ENCODE measurements at places on chromosomes 6 and 20.

GRCh38 chr20:20446425-20447015, 78.6 kb downstream of the INSM1 start:
- DNase-seq: no peak

GRCh38 chr6:101259505-101259904, 134.0 kb upstream of the GRIK2 start:
- DNase-seq: no peak

- no peak for DNase-seq
Observed at GRCh38 chr20:57126481-57127092, 139.9 kb downstream of the BMP7 start.

- DNase-seq: no peak
Observed at GRCh38 chr6:10995114-10995707, 48.9 kb downstream of the ELOVL2 start.

DNA sequence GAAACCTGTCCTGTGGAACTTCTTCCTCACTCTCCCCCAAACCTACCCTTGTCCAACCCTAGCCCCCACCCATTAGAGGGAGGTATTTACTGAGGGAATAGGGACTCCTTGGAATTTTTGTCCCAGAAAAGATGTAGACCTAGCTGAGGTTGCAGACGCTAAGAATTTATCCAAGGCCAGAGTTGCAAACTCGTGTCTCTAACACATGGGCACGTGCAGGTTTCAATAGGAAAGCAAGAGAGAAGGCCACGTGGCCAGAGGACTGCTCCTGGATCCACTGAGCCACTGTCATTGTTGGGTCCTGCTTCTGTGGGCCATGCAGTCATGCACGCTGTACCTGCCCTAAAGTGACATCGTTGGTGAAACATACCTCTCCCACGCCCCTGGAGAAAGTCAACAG, 243.4 kb upstream of the KCNG1 start:
- no peak for DNase-seq

DNA sequence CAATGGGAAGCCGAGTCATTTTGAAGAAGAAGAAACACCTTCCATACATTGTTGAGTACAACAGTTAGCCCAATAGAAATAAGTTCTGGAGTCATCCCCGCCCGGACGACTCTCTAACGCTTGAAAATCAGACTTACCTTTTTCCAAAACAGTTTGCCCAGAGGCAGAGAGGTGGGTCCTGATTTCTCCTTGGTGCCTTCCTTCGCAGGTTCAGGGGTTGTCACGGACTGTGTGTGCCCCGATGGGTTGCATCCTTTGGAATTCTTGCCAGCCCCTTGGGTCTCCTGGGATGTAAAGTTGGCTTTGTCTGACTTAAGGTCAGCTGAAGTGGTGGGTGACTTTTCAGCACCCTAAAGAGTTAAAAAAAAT, 85.3 kb downstream of the BCAS1 start:
- no peak for DNase-seq

- DNase-seq: no peak
Observed at GRCh38 chr6:20186981-20187380, 25.3 kb downstream of the MBOAT1 start.

- no peak for DNase-seq
Observed at GRCh38 chr6:165713845-165714466, 50.9 kb upstream of the PDE10A start.

- peak; percentile 48 for DNase-seq
Observed at GRCh38 chr6:13848522-13849150, 34.3 kb upstream of the MCUR1 start.

DNA sequence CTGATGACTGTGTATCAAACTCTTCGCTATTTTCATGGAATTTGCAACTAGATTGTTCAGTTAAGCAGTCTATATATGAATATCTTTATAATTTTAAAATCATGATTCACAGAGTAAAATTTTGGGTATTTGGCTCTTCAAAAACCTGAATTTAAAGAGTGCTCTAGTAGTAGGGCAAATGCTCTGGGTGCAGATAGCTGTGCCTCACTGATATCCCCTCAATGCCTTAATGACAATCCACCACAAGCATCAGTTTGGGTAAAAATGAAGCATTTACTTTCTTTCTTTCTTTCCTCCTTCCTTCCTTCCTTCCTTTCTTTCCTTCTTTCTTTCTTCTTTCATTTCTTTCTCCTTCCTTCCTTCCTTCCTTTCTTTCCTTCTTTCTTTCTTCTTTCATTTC, 239.7 kb downstream of the ADGRB3 start:
- no peak for DNase-seq

DNA sequence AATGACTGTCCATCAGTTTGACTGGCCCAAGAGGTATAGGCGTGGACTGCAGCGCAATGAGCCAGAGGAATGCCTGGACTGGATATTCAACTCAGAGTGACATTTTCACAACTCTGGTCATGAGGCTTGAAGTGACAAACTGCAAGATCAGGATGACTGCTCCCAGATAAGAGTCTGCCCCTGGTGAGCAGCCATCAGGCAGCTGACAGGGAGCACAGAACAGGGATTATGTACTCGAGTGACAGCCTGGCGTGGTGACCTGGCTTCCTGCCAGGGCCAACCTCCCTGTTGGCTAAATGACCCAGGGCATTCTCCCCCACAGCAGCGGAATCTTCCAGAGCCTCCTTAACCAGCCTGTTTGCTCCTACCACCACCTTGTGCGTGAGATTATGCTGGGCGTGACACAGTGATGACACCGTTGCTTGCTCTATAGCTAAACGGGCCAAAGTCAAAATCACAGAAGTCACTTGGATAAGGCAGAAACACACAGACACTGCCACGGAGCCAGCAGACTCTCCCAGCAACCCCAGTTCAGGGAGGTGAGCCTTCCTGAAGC, 209.1 kb upstream of the JARID2 start:
- peak; percentile 39 for DNase-seq

GRCh38 chr6:129500958-129501739, 208.8 kb downstream of the ARHGAP18 start:
- DNase-seq: peak; percentile 67

DNA sequence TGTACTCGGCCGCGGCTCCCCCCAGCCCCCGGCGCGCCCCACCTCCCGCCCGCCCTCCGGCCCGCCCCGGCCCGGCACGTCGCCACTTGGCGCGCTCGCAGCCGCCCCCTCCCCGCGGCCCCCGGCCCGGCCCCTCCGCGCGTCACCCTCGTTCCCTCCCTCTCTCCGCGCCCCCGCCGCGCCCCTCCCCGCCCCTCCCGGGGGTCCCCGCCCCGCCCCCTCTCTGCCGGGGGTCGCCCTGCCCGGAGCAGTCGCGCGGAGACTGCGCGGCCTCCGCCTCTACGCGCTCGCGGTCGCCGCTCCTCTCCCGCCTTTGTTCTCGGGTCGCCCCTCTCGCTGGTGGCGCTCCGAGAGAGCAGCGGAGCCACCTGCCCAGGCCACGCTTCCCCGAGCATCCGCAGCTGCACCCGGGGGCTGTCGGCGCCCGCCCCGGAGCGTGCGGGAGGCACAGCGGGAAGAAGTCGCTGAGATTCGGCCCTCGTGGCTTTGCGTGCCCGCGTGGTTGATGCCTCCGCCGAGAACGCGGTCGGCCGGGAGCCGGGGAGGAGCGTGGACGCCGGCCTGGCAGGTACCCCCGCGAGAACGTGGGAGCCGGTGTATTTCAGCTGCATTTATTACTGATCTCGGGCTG, at the start of gene PHF10:
Gene PHF10, minus strand, starts transcription at position 7 of the 631 bp plus-strand sequence. CDS start 569 bp downstream, outside the sequence.
- peak; percentile 55 for DNase-seq

DNA sequence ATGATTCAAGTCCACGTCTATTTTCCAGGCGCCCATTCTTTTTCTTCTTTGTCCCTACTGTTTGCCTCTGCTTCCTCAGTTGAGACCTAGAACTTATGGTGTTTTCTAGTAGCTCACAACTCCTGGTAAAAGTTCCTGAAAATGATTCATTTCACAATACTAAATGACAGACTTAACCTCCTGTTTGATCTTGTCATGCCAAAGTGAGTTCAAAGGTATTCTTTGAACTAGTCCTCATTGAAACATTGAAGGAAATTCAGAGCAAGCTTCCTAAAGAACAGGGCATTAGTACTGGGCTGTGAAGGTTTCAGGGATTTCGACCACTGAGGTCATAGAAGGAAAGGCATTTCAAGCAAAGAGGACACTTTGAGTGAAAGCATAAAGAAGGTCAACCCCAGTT, 132.8 kb downstream of the IBTK start:
- no peak for DNase-seq

DNA sequence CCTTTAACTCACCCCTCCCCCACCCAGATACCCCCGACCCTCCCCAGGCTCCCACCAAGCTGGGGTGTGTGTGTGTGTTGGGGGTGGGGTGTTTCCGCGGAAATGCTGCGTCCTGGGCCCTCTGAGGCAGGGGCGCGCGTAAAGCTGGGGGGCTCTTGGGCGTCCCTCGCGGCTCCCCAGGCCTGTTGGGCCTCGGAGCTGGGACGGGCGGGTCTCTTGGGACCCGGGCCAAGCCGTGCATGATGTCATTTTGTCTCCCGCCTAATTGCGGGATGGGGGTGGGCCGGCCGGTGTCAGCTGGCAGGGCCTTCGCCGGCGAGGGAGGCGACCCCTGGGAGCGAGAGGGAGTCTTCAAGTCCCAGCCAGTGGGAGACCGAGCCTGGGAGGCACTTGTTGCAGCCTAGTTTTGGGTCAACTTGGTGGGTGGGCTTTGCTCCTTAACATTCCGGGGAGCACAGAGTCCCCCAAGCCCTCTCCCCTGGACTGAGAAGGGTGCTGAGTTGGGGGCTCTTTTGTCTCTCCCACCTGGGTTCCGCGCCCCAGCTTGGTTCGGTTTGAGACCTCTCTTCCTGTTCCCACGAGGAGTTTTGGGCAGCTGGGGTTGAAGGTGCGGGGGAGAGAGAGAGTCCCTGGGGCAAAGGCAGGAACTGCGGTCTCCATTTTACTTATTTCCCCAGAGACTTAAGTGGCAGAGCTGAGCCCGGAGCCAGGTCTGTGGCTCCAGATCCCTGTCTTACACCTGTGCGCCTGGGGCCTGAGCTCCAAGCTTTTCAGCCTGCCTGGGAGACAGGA, 623 bp downstream of the MYBL2 start:
- peak; percentile 62 for DNase-seq

- no peak for DNase-seq
Observed at GRCh38 chr6:87209812-87210211, 54.4 kb downstream of the ZNF292 start.

DNA sequence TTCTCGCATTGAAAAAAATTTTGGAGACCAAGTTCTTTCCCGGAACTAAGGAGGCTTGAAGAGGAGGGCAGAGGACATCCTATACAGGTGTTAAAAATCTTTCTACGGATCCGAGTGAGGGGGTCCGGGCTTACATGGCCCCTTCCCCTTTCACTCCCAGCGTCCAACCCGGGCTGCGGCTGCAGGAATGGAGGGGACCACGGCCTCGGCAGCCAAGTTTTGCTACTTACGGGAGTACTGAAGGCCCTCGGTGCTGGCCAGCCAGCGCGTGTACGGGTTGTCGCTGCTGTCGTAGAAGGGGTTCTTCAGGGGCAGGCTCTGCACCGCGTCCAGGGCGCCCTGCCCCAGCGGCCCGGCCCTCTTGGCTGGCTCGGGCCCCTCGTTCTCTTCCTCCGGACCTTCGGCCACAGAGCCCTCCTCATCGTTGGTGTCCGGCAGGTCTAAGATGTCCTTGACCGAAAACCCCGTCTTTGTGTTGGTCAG, 642 bp downstream of the NKX2-2 start:
- DNase-seq: peak; percentile 35

GRCh38 chr6:16704401-16705045, 56.7 kb downstream of the ATXN1 start:
- DNase-seq: no peak

GRCh38 chr20:7691647-7692269, 248.5 kb downstream of the HAO1 start:
- no peak for DNase-seq

DNA sequence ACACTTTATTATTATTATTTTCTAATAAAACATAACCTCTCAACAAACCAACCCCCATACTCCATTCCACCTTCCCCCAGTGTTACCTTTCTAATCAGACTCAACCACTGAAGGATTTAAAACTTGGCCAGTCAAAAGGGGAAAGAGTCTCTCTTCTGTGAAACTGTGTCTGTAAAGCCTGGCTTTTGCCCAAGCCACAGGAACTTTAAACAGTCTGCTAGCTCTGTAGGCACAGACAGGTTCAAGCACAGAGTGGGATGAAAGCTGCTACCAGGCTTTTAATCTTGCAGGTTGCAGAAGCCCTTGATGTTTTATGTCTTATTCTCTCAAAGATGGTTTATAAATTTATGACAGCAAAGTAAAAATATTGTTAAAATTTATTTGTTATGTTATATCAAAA, 585.7 kb downstream of the TENT5A start:
- no peak for DNase-seq

DNA sequence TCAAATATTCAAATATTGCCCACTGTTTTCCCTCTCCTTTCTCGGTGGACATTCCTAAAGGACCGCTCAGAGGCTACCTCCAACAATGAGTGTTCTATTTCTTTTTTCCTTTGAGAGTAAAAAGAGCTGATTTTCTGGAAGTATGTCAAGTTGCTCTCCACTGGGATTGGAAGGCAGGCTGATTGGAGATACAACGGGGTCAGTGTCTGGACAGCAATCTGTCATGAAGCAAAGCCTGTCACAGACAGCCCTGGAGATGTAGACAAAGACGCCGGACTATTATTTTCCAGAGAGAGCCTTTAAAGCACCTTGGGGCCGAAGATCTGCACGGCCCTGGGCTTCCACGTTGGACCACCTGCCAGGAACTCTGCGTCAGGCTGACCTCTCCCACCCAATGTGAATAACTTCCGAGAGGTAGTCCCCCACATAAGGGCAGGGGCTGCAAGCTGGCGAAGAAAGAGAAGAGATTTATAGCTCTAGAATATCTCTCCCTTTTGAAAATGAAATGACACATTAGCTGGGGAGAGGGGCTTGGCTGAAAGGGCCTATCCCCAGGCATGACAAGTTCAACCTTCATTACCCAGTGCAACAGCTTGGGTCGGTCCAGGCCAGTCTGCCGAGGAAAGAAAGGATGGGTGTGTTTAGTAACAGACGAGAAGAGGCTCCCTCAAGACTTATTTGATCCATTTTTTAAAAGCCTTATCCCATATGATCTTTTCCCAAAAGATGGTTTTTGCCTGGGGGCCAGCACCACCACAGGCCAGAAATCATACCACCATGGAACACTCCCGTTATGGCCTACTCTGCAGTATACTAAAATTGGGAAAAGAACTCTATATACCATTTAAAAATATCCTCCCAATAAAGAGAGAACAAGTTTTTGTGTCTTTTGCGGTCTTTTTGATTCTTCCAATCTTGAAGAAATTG, 131.1 kb downstream of the OLIG3 start:
- no peak for DNase-seq

DNA sequence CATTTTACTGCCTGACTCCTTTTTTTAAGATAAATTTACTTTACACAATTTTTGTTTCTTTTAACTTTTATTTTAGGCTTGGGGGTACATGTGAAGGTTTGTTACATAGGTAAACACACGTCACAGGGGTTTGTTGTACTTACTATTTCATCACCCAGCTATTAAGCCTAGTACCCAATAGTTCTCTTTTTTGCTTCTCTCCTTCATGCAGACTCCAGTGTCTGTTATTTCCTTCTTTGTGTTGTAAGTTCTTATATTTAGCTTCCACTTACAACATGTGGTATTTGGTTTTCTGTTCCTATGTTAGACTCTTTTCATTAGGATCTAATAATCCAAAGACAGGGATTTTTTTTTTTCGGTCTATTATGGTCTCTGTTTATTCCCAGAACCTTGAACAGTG, 83.5 kb upstream of the CCN6 start:
- DNase-seq: no peak

- DNase-seq: no peak
Observed at GRCh38 chr20:39850246-39850645, 838.8 kb downstream of the MAFB start.

GRCh38 chr6:31465185-31465536, 32.8 kb upstream of the MICB start:
- no peak for DNase-seq

GRCh38 chr6:85887461-85887860, 244.8 kb upstream of the SYNCRIP start:
- DNase-seq: no peak
